NCI-H526 treated with DMSO at 0.1 percent for 48 hours (cell line): ENCODE measurements at places on chromosomes 7 and 10.

GRCh38 chr7:99653754-99654153 is 26.0 kb downstream of the CYP3A5 start:
- DNase-seq: no peak

DNA sequence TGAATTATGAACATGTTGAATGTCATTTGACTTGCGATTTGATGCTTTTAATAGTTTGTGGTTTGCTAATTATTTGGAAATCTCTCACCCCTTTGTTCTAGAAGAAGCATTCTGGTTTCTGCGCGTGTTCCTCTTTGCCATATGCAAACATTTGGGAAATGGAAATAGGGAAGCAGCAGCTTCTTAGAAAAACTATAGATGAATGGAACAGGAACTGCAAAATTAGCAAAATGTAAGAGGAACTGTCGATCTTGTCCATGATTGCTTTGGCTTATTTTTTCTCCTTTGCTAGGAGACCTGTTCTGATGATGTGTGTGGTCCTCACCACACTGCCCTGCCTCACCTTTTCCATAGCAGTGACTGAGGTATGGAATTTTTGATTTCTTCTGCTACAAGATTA is 19.0 kb downstream of the TMEM236 start:
- DNase-seq: no peak

- DNase-seq: no peak
These were observed 58.0 kb downstream of the LCOR start for GRCh38 chr10:96890172-96890513.

DNA sequence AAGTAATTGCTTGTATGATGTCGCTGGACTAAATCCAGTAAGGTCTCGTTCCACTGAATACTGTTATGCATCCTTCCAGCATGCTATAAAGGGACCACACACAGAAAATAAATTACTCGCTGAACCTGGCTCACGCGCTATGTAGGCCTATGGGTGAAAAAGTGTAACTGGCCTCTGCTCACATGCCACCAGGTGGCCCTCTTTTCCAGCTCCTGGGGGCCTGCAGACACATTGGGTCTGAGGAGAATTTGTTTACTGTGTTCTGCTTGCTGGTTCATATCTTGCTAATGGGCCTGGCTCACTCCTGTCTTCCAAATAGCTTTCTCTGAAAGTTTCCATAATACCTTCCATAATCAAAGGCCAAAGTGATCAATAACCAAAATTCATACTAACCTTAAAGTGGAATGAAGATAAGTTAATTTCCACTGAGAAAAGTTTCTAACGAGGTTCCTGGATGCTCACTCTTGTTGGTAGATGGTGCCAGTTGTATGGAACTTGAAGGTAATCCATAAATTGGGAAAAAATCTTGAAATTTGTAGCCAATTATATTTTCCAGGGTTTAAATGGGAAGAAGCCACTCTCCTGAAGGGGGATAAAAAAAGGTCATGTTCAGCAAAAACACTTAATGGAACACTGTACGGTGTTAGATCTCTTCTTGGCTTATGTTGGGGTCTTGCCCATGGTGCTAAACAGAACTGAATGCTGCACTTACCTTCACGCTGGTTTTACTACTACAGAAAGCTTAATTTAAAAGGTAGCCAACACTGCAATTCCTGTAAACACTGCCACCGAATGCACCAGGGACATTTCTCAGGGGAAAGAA is 27.0 kb upstream of the ZPBP start:
- DNase-seq: peak; percentile 14

GRCh38 chr7:19665399-19666008 is 43.3 kb downstream of the POLR1F start:
- peak; percentile 34 for DNase-seq
